Lung microvascular endothelial cell (primary cell): ENCODE measurements at places on chromosomes 4 and X.
A peak's percentile ranks its signal among the peaks of the same experiment; 100 is the strongest.

GRCh38 chrX:74438764-74439163 is 17.5 kb downstream of the SLC16A2 start:
- no peak for DNase-seq

- DNase-seq = no peak
These were observed 60.8 kb downstream of the WDFY3 start for GRCh38 chr4:84905646-84906045.

DNA sequence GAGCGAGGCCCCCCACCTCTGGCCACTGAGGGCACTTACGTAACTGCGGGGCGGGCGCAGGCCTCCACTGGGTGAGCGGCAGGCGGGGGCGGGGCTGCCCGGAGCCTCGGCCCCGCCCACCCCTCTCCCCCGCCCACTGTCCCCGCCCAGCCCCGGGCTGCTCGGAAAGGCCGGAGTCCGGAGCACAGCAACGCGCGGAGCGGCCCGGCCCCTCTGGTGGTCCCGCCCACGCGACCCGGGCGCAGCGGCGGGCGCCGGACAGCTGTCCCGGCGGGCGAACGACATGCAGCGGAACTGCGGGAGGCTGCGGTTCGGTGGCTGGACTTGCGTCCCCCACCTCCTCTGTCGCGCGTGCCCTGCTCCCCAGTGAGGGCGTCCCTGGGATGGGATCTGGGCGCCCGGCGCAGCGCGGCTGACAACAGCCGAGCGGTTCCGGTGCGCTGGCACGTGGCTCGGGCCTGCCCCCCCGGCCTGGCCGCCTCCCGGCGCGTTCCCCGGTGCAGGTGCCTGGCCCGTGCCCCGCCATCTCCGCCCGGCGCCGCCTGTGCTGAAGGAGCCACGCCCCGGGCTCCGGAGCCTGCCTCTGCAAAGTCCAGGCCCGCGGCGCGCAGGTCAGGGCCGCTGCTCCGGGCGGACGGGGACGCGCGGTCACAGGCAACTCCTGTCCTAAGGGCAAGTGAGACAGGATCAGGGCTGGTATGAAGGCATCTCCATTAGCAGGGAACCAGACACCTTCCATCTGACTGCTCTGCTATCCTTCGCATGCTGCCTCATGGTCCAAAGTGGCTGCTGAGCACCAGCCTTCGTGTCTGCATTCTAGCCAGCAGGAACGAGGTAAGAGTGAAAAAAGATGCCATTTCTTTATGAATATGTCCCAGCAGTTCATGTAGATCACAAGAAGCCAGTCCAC is 21.8 kb upstream of the JAKMIP1 start:
- DNase-seq = peak; percentile 13

DNA sequence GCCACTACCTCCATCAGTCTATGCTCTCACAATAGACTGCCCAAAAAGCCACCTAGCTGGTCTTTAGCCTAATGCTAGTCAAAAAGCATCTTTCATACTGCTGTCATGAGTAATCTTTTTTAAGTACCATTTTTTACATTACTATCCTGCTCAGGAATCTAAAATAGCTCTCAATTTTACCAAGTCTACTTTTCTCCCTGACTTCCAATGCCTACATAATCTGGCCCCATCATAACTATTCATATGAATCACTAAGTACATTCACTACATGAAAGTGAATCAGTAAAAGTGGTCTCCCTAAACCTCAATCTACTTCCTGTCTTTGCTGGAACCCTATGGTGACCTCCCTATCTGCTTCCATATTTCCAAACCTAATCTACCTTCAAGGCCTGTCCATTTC is 105.9 kb downstream of the THOC2 start:
- no peak for DNase-seq

- no peak for DNase-seq
These were observed 269.4 kb downstream of the IL15 start for GRCh38 chr4:141905751-141906150.
